Activated T-helper 2 cell treated with anti-CD3 and anti-CD28 coated beads, Interferon-gamma antibody, Interleukin-2, Interleukin-4, amounts not matched to agents 10 μg/mL and 5 μg/mL and 100 μg/mL, durations not matched to agents 14 hours and 24 hours and 36 hours (primary cell): ENCODE measurements at places on chromosomes 7 and 10.

DNA sequence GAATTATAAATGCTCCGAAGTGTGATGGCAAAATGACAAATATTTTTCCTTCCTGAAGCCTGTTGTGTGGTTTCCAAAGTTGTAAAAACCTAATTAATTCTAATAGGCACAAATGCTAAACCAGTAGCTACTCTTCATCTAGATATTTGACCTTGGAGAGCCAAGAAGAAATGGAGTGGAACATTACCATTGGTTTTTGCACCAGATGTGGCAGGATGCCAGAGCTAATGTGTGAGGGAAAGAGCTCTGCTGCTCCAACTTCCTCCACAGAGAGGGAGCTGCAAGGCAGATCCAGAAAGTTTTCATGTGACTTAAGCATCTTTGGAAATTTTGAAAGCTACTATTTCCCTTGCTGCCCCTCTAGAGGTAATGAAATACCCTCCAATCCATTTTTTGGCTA, 65.1 kb upstream of the HPS1 start:
- DNase-seq = no peak

- peak; percentile 13 for DNase-seq
Measured at GRCh38 chr10:43078986-43079273, 2.1 kb downstream of the RET start.

DNA sequence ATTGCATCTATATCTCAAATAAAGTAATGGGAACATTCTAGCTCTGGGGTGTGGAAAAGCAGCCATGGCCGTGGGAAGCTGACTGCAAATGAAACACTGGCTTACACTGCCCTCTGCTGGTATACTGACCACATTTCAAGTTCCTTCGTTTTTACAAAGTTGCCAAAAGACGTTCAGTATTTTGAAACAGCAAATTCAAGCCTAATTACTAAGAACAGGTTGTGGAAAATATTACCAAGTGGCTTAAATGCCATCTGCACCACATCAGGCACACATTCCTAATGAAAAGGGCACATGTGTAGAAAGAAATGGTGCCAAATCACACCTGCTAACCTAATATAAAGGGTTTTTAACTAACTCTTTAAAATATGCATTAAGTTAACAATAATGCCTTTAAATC, 83.9 kb downstream of the JAZF1 start:
- DNase-seq = no peak

DNA sequence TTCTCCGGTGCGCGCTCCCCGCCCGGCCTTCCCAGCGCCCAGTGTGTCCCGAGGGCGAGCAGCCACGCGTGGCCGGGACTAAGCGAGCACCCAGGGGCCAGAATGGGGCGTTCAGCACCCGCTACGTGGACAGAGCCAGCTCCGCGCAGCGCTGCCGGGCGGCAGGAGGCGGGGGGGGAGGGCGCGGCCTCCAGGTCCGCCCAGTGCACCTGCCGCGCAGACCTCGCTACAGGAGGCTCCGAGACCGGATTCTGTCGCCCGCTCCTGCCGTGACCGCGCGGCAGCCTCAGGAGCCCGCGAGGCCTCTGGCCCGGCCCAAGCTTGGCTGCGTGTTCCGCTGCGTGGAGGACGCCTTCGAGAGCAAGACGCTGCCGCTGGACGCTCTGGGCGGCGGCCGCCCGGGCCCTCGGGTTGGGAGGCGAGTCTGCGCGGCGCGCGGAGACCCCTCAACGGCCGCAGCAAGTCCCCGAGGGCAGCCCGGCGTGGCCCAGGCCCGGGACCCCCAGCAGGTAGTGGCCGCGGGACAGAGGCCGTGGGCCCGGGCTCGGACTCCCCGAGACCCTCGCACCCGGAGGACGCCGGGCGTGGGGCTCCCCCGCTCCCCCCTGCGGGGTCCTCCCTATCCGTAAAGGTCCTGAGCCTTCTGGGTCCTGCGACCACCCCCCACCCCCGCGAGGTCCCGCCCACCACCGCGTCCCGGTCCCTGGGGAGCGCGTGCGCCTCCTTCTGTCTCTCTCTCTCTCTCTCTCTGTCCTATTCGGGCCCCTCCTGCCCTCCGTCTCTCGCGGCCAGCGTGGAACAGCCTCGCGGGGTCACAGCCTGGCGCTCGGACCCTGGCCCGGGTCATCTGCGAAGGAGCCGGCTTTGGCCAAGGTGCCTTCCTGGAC, 904 bp upstream of the DPYSL4 start:
- DNase-seq = peak; percentile 64

DNA sequence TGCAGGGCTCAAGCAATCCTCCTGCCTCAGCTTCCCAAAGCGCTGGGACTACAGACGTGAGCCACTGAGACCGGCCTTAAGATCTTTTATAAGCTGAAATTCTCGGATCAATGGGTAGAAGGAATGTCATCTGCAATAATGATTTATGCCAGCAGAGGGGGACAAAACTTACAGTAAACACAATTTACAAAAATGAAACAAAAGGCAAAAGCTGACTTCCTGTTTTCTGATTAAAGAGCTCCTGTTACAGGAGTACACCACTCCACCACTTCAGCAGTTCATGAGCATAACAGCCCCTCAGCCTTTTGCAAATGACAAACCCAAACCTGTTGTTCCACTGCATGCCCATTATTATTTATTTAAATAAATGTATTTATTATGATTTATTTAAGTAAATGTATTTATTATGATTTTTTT, 88.5 kb upstream of the ATP6V0A4 start:
- DNase-seq = peak; percentile 24

- DNase-seq = no peak
Measured at GRCh38 chr7:88328787-88329186, 22.1 kb upstream of the STEAP4 start.

- no peak for DNase-seq
Measured at GRCh38 chr10:119531067-119531466, 11.5 kb downstream of the RGS10 start.

DNA sequence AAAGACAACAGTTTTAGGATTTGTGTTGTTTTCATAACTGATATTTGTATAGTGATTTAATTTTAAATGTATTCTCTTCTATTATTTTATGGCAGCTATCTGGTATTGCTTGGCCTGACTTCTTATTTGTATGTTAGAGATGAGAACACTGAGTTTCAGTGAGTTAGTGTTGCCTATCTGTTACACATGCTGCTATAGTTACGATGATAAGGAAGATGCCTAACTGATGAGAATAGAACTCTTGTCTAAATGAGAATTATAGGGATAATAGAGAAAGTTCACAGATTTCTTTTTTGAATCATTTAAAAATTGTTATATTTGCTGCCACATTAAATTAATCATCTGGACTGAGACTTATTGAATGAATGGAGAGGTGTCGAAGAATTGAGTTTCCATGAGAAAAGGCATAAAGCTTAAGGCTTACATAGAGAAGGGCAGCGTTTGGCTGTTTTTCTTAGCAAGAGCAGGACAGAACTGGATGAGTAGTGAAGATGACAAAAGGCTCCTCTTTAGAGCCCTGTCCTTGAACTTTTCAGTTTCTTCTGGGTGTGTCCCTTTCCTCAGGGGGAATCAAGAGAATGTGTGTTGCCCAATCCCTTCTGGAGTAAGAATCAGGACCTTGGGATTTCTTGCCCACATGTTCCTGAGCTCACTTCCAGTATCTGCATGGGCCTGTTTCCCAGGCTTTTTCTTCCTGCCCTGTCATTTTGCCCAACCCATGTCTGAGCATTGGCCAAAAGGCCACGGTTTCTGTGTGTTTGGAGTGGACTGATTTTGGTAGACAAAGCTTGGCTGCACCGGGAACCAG, 195.6 kb upstream of the CSTF2T start:
- no peak for DNase-seq

DNA sequence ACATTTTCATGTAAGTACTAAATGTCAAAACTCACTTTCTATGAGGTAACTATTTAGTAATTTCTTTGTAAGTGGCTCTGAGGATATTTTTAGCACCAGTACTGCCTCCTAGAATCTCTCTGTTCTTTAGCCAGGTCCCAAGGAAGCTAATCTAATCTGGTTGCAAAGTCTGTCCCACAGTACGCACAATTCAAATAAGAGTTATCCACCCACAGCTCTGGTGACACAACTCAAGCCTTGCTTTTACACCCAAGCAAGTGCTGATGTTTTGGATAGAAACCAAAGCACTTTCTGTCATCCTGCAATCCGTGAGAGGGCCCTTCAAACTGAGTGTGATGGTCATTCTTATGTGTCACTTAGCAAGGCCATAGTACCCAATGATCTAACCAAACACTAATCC, 14.5 kb downstream of the GIMAP5 start:
- DNase-seq = no peak

- no peak for DNase-seq
Measured at GRCh38 chr10:62916141-62916603, 100.0 kb upstream of the EGR2 start.

- DNase-seq = no peak
Measured at GRCh38 chr7:34062341-34062740, 157.0 kb downstream of the BMPER start.

DNA sequence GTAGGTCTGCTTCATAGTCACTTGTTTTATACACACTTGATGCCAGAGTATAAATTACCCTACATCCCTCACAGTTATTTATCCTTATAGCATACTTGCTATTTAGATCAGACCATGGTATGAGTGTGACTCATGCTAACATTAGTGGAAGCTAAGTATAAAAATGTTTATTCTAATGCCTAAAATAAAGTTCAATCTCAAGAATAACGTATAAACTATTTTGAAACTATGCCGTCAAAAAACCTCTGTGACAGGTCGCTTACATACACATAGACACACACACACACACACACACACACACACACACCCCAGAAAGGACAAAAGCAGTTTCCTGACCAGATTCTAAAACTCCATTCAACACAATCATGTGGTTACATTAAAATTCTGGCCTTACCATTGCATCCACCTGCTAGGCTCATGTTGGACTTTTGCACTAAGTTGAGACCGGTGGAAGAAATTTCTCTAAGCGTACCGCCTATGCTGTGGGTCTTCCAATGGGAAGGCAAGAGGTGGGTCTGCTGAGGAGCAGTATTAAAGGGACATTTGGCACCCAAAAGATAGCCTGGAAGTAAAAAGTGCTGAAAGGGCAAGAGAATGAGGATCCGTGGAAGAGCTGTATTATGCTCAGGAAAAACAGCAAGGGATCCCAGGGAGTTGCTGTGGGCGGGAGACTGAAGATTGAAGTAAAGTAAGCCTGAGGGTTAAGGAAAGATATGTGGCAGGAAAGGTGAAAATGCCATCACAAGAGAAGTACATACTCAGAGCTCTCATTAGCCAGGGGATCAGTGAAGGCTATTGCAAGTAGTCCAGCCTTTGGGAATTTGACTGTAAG, 5.0 kb downstream of the FOXP2 start:
- DNase-seq = no peak

DNA sequence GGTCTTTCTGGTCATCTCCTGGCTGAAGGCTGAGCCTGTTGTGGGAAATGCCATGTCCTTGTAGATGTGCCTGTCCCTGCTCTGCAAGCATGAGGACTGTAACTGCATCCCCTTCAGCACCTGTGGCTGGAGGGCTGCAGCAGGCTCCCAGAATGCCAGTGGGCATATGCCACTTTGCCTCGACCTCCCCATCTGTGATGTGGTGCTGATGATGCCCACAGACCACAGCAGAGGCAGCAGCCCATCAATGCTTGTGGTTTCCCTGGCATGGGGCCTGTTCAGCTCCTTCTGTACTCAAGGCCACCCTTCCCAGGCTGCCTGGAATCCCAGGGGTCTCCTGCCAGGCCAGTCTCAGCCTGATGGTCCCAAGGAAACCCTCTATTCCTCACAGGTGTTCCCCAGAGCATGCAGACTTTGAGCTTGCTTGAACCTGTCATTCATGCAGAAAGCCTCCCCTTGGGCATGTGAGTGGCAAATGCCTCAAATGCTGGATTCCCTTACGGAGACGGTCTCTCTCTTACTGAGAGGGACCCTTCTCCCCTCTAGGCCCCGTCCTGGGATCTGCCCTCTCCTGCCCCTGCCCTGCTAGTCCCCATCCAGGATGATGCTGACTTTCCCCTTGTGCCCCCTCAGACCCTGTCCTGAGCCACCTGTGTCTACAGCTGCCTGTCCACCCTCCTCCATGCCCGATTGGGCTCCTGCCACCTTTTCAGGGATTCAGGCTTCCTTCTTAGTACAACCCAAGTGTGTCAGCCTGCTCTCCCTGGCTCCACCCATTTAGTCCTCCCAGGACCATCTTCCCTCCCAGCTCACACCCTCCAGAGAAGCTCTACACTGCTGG, 50.9 kb upstream of the ANTXRL start:
- DNase-seq = peak; percentile 4

DNA sequence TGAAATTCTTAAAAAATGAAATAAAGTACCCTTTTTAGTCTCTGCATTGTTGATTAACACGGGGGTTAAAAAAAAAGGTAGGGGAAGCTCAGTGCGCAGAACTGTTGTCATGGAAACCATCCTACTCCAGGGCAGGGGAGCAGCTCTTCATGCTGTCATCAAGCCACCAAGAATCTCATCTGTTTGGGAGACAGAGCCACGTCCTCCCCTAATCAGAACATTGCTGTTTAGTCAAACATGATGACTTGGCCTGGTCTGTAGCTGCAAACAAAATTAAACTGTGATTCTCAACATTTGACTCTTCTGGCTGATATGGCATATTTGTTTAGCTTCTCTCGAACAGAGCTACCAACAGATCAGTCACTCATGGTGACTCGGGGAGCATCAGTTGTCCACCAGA, 254.4 kb upstream of the KLF14 start:
- DNase-seq = no peak

GRCh38 chr7:157923903-157924630, 587.3 kb downstream of the DNAJB6 start:
- no peak for DNase-seq

DNA sequence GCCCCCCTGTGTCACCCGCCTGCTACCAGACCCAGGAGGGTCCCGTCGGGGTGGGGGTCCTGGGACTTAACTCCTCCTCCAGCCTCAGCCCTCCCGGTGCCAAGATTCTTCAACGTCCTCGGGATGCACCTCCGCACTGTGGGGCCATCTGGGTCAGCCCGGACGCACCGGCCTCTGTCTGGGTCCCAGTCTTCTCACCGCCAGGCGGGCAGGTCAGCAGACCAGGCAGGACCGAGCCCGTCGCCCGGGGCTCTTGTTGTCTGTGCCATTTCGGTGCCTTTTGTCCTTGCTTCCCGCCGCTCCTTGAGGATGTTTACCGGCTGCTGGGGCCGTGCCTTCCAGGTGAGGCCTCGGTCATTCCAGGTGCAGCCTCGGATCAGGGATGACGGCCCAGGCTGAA, 32.1 kb upstream of the PSMG3 start:
- DNase-seq = no peak

- no peak for DNase-seq
Measured at GRCh38 chr7:92402920-92403759, 44.1 kb upstream of the GATAD1 start.

- DNase-seq = no peak
Measured at GRCh38 chr7:101922631-101923601, 105.5 kb downstream of the CUX1 start.

- DNase-seq = no peak
Measured at GRCh38 chr7:74481458-74482196, 27.9 kb downstream of the GTF2IRD1 start.

DNA sequence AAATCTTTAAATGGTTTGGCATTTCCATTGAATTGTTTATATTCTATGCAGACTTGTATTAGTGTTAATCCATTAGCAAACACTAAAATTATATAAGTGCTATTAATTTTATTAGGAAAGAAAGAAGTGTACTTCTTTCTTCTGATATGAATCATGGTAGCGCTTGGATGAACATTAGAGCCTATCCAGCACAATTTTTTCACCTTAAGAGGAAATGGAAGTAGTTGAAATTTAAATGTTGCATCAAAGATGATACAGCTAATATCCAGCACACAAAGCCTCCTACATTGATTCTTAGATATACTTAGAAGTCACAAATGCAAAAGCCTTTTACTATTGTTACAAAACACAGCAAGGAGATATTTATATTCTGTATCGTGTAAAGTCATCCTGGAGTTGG, 174.5 kb downstream of the AHR start:
- no peak for DNase-seq
